Small intestine (tissue), 16 donors: ENCODE measurements at places on chromosomes 11 and 22.

DNA sequence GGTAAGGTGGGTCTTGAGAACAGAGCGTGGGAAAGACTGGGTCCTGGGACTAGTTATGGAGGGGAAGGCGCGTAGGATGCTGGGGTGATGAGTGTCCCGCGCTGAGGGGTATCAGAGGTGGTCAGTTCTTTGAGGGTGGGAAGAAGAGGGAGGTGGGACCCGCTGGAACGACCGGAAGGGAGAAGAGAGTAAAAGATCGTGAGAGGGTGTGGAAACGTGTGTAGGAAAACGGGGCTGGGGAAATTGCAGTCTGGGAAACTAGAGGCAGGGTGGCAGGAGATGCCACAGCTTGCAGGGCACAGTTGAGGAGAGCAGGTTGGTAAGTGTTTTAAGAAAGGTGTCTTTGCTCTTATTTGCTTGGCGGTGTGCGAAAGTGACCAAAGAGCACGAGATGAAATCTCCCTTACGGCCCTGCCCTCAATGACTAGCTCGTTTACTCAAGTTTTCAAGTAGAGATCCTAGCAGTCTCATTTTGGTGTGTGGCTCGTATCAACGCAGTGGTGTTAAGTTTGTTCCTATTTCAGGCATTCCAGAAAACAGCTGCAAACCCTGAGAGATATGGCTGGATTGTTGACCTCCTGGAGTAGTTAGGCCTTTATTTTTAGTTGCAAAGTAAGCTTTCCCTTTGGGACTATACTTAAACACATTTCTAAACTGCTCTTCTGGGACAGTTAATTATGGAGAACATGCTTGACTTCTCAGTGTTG is 615 bp downstream of the STT3A start:
- peak; percentile 39 for DNase-seq

- no peak for DNase-seq
Measured at GRCh38 chr11:44167046-44167445, 71.6 kb downstream of the EXT2 start.

- DNase-seq: no peak
Measured at GRCh38 chr11:107666911-107667613, 44.8 kb downstream of the SLN start.

GRCh38 chr11:108170184-108170583 is 48.8 kb downstream of the ACAT1 start:
- DNase-seq: no peak
